ENCODE measurements at places on chromosomes 11 and 22.

GRCh38 chr11:88480223-88480622 is 142.7 kb upstream of the CTSC start:
- DNase-seq, result no peak

GRCh38 chr11:117412653-117413275 is 85.1 kb downstream of the CEP164 start:
- no peak for DNase-seq

GRCh38 chr22:44085743-44086270 is 61.7 kb downstream of the PARVB start:
- peak; percentile 49 for DNase-seq

DNA sequence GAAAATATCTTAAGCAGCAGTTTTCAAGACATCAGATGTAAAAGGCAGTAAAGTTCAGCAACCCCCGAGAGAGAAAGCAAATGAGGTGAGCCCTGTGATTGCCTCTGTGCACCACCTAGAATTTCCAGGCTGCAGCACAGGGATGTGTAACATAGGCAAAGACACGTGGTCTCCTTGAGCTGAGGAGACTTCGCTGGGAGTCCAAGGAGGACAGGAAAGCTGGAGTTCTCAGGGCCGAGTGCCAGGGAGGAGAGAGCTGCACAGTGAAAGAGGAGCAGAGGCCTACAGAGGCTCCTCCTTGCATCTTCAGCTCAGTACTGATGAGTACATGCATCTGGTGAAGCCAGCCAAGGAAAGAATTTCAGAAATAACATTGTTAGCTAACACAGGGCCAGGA is 17.6 kb upstream of the TOLLIP start:
- DNase-seq, result no peak

DNA sequence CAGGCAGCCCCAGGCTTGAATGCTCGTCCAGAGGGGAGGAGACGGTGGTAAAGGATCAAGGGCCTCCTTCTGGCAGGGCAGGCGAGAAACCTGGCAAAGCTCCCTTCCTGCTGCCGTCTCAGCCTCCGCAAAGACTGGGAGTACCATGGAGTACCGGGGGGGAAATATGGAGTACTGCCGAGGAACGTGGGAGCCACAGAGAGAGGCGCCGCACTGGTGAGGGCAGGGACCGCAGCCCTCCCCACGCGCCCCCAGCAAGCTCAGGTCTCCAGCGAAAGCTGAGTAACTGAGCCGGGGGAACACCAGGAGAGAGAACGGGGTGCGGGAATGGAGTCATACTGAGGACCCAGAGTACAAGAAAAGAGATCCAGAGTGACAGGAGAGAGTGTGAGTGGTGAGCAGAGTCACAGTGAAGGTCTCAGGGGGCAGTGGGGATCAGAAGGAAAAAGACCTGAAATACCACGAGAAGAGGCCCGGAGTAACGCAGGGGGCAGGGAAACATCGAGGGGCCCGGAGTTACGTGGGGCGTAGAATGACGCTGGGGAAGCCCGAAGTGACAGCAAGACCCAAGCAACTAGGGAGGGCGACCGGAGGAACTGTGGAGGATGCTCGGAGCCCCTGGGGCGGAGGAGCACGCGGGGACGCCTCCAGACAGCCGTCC is 740 bp downstream of the EML3 start:
- peak; percentile 70 for DNase-seq

DNA sequence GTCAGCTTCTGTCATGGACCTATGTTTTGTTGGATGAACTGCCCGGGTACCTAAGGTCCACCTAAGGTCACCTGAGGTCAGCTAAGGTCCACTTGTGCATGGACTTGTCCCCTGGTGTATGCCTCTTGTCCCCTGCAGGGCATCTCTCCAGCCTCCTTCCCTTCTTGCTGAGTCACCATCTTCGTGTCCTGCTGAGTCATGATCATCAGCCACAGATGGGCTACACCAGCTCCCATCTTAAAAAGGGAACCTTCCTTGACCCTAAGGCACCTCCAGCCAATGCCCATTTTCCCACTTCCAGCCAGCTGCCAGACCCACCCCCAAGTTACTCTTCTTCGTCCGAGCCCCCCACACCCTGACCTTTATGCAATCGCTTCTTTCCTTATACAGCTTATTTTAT is 544.9 kb downstream of the TBC1D22A start:
- DNase-seq, result peak; percentile 38

- DNase-seq, result no peak
Measured at GRCh38 chr22:45935573-45935972, 41.4 kb downstream of the WNT7B start.

GRCh38 chr11:78493413-78493975 is 75.9 kb upstream of the GAB2 start:
- DNase-seq, result no peak

- no peak for DNase-seq
Measured at GRCh38 chr11:124938970-124939369, 3.1 kb upstream of the HEPACAM start.

GRCh38 chr11:76150141-76150540 is 56.2 kb downstream of the WNT11 start:
- DNase-seq, result no peak

DNA sequence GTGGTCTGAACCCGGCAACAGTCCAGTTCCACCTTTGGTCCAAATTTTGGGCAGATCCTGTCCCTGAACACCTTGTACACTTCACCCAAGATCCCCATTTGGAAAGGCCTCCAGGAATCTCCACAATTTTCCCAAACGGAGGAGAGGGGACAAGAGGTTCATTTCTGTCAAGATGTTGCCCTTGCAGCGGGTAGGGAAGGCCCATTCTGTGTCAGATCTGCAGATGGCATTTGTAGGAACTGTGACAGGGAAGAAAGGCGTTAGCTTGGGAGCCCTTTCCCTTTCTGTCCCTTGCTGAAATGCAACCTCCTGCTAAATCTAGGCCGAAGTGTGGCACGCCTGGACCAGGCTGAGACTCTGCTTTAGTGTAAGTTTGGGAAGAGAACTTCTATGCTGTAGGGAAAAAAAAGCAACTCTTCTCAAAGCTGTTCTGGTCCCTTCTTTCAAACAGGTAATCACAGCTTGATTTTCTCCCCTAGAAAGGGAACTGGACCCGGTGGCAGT is 86.0 kb downstream of the SCN3B start:
- no peak for DNase-seq

- peak; percentile 88 for DNase-seq
Measured at GRCh38 chr11:75214411-75214821, 26.2 kb upstream of the TPBGL start.

- peak; percentile 84 for DNase-seq
Measured at GRCh38 chr11:88179141-88179540, 3.9 kb upstream of the RAB38 start.

GRCh38 chr11:88181776-88182175 is 6.5 kb upstream of the RAB38 start:
- DNase-seq, result no peak

- DNase-seq, result no peak
Measured at GRCh38 chr22:39994041-39994565, 651 bp upstream of the FAM83F start.

DNA sequence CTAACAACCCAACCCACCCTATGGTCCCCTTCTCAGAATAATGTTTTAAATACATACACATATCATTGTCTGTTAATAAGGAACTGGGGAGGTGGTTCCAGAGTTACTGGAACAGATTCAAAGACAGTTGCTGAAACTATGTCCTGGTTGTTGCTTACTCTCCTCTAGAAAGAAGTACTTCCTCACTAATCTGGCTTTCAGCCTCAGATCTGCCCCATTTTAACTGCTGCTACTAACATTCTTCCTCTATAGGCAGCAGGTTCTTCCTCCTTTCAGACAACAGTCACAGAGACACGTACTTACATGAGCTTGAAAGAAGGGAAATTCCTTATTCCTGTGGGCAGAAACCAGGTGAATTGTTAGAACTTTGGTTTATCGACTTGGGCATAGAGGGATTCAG is 8.1 kb upstream of the NEU3 start:
- no peak for DNase-seq

DNA sequence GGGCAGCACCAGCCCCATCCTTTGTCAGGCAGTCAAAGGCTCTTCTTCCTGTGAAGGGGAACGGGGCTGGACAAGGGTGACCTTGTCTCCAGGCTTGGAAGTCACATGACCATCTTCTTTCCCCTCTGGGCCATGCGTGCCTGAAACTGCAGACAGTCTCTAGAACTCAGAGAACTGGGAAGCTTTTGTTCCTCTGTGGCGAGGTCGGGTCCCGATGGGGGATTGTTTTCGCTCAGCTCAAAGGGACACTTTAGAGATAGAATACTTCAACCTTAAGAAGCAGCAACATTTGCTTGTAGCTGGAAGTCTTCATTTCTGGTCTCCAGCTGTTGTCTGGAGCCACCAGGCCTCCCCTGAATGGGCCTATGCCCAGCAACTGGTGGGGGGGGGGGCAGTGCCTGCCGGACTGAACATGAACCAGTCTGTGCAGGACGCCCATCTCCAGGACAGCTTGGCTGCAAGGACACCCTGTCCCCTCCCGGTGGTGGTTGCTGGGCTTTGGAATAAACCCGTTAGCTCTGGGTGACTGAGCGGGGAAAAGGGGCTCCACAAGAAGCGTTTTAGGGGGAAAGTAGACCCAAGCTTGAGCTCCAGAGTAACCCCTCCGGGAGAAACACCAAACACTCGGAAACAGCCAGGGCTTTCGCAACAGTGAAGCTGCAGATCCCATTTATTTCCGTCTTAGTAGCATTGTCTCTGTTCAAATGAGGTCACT is 55.7 kb upstream of the EMID1 start:
- no peak for DNase-seq

- peak; percentile 53 for DNase-seq
Measured at GRCh38 chr11:47186700-47187695, 764 bp upstream of the PACSIN3 start.

DNA sequence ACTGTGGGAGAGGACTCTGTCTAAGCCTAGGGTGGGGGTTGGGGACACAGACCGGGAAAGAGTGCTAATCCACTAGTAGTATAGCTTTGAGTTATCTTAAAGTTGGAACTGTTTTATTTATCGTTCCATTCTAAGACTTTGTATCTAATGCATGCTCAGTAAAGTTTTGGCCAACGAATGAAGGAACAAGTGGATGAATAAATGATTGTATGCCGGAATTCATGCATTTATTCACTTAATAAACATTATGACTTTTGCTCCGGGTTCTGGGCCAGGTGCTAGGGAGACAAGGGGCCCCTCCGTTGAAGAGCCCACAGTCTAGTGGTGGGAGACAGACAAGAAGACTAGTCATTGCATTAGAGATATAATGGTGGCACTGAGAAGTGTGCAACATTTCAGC is 645 bp downstream of the RNF121 start:
- no peak for DNase-seq

GRCh38 chr11:76798671-76799065 is 15.5 kb downstream of the TSKU start:
- no peak for DNase-seq

- DNase-seq, result no peak
Measured at GRCh38 chr22:22166941-22167713, 77.5 kb upstream of the VPREB1 start.

DNA sequence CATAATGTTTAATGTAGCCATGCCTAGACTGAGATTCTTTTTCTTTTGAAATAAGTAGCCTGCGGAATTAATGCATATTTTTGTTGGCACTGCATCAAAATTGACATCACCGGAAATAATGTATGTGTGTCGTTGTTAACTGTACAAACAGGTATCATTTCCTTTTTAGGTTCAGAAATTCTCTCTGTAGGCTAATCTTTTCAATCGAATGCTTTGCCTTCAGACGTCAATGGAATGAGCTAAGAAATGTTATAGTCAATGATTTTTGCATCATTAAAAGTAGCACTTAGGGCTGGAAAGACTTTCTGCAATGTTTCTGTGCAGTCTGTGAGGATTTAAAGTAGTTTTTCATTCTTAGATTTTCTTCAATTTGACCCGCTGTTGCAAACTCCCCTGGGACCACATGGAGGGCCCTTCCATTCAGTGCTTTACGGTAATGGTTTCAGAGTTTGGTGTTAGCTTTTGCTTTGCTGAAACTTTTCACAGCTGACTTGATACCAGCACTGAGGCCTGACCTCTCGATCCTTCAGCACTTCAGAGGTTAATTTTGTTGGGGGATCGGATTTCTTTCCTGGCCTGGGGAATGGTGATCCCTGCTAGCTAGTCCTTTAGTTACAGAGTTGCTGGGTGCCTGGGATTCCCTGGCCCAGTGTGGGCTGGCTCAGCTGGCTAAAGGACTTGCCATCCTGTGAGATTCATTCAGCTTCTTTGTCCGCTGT is 137.8 kb downstream of the DBX1 start:
- DNase-seq, result no peak

DNA sequence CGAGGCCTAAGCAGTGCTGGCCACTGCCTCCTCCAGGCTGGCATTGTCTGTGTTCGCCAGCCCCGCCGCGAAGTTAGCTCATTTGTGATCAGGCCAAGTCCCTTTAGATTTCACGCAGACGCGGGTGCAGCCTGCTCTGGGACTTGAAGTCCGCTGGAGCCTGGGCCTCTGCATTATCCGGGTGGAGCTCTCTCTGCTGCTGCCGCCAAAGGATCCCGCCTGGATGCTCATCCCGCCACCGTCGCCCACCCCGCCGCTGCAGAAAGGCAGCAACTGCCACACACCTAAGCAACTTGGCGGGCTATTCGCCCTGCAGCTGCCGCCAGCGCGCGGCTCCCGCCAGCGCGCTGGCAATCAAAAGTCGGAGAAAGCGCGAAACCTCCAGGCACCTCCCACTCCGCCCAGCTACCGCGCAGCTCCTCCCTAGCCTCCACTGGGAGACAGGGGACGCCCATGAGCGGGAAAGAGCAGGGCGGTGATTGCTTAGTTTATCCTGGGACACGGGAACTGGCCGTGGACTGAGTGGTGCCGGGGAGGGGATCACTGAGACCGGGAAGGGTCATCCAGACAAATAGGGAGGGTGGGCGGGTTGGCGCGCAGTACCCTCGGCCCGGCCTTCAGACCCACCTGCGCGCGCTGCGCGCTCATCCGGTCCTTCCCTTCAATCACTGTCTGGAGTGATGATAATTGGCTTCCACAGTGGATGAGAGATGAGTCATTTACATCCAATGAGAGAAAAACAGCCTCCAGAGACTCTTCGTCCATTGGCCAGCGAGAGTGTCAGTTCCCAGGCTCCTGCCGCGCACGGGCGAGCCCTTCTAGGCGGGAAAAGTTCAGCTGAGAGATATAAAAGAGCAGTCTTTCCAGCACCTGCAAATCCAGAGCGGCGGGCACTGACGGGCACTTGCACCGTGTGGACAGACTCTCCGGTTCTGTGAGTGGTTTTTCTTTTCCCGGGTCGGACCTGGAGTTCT is at the start of gene FAM111B:
Gene FAM111B (plus strand): TSS at position 875 of the 974 bp plus-strand sequence. CDS start 2,389 bp downstream, outside the sequence.
- peak; percentile 89 for DNase-seq

GRCh38 chr11:67442504-67443404 is 522 bp downstream of the CORO1B start:
- DNase-seq, result no peak

DNA sequence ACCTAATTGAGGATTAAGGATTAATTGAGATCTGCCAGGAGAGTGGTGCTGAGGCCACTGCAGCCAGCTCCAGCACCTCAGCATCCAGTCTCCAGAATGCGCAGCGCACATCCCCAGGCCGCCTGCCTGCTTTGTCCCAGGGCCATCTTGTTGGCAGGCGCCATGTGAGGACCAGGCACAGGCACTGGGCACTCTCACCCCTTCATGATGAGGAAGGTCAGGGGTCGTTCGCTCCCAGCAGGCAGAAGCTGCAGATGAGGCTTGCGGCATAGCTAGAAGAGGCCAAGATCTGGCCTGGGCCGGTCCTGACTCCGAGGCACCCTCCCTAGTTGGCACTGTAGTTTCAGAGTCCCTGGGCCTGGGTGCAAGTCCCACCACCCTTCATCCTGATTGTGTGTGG is 6.4 kb downstream of the CABP2 start:
- no peak for DNase-seq

GRCh38 chr22:46701262-46701661 is 36.8 kb downstream of the CERK start:
- DNase-seq, result no peak

Measured in activated CD8-positive, alpha-beta memory T cell treated with anti-CD3 and anti-CD28 coated beads, Interleukin-2, amount 10 ng/mL, durations not matched to agents 7 days and 5 days (primary cell).